Vagina (tissue), 2 donors: ENCODE measurements at places on chromosomes 7 and 10. TPM values are rescaled to one million over a fixed set of nuclear protein-coding genes. Genes with fewer than 3 reads are reported as not detected.

The SYT15B gene
- total RNA-seq: 17.9 TPM

The GSTO1 gene
- total RNA-seq: 69.5 TPM

The CTAGE15 gene
- total RNA-seq: not detected

The SFTPA1 gene
- total RNA-seq: 2.9 TPM

The GRM3 gene
- not detected for total RNA-seq

The PFKFB3 gene
- total RNA-seq: 43.2 TPM

The CYP2C18 gene
- 11.5 TPM for total RNA-seq

The SPAM1 gene
- total RNA-seq: not detected

The ITPRID1 gene
- total RNA-seq: not detected

The AKR1C4 gene
- total RNA-seq: not detected

The MET gene
- total RNA-seq: 15.2 TPM

The CTBP2 gene
- 74.4 TPM for total RNA-seq

The ITIH2 gene
- total RNA-seq: not detected

The SLK gene
- total RNA-seq: 50.1 TPM

The BLOC1S2 gene
- 10.1 TPM for total RNA-seq

The DYNC1I1 gene
- 12.0 TPM for total RNA-seq

The FRMD4A gene
- 24.8 TPM for total RNA-seq

The STEAP2 gene
- 32.2 TPM for total RNA-seq

The GARS1 gene
- 83.7 TPM for total RNA-seq

The PLEKHS1 gene
- total RNA-seq: not detected

The SPDYE9 gene
- total RNA-seq: not detected

The C7orf57 gene
- not detected for total RNA-seq

The FFAR4 gene
- total RNA-seq: 1.5 TPM

The CCDC146 gene
- 20.6 TPM for total RNA-seq

The FGF8 gene
- total RNA-seq: not detected

The DRGX gene
- not detected for total RNA-seq

The CARD11 gene
- total RNA-seq: 2.9 TPM

The AKR1C8 gene
- not detected for total RNA-seq

The TLX1 gene
- not detected for total RNA-seq

The PDAP1 gene
- 48.1 TPM for total RNA-seq

The TEX36 gene
- total RNA-seq: not detected

The NEUROD6 gene
- not detected for total RNA-seq

The PNLIPRP2 gene
- not detected for total RNA-seq

The ANKRD1 gene
- total RNA-seq: not detected

The WASHC2C gene
- 36.1 TPM for total RNA-seq

The AOAH gene
- 7.4 TPM for total RNA-seq

The RTKN2 gene
- total RNA-seq: 2.5 TPM

The TBX20 gene
- 0.49 TPM for total RNA-seq
